ENCODE measurements at places on chromosomes 16 and 17.

DNA sequence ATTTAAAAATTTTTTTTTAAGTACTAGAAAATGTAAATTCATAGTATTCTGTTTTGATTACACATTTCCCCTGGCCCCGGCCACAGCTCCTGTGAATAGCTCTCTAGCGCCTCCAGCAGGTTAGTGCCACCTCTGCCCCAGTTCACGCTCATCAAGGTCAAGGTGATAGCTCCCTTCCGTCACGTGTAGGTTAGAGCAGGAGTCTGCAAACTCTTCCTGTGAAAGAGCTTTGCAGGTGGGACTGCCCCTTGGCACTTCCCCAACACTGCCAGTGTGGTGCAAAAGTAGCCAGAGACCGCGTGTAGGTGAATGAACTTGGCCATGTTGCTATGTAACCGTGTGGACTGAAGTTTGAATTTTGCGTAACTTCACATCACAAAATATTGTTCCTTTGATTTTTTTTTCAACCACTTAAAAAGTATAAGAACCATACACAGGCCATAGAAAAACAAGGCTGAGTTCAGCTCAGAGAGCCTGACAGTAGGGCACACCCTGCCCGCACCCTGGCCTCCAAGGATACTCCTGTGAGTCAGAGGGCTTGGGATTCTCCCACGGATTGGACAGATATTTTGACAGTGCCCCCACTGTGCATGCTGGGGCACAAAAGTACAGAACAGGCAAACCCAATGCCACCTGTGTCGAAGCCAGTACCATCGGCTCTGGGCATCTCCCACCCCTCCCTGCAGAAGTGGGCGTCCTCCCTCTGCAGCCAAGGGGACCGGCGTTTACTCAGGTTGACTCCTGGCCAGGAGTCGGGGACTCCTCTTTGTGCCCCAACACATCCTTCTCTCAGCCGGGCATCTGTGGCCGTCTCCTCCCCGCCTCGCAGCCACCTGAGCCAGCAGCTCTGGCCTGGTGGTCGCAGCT is 92.0 kb upstream of the CHMP6 start:
- no peak for DNase-seq

DNA sequence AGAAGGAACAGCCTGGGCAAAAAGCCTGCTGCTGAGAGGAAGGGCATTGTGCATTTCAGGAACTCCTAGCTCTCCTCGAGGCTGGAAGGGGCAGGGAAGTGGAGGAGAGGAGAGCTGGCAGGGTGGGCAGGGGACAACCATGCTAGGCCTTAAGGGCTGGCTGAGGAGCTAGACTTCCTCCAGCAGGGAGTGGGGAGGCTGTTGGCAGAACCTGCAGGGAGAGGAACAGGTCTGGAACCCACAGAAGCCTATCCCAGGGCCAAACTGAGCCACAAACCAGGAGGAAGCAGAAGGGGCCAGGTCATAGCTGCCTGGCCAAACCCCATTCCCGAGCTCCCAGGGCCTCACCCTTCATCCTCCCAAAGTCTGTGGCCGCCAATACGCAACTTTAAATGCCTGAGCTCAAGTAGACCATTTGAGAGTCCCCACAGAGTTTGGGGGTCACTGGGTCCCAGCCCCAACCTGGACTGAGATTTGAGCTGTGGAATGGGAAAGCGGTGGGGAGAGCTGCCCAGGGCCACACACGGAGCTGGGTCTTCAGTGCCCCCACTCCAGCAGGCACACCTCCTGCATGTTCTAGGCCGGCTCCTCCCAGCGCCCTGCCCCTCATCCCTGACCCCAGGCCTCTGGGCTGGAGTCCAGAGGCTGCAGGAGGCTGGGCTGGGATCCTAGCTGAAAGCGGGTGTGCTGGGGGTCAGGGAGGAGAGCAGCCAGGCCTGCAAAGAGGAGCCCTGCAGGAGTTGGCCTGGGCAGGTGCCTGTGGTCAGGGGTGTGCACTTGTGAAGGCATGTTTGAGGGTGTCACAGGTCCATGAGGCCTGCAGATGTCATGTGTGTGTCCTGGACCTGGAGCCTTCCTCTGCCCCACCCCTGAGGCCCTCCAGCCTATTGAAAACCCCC is 4.5 kb downstream of the CDH5 start:
- no peak for DNase-seq

GRCh38 chr17:45060797-45061605 is at the start of gene NMT1:
Gene NMT1 (plus strand): TSS chr17:45061317. CDS start chr17:45061330, 13 bp downstream.
- peak; percentile 99 for DNase-seq

- DNase-seq: no peak
Measured at GRCh38 chr16:51523400-51523799, 372.3 kb upstream of the SALL1 start.

DNA sequence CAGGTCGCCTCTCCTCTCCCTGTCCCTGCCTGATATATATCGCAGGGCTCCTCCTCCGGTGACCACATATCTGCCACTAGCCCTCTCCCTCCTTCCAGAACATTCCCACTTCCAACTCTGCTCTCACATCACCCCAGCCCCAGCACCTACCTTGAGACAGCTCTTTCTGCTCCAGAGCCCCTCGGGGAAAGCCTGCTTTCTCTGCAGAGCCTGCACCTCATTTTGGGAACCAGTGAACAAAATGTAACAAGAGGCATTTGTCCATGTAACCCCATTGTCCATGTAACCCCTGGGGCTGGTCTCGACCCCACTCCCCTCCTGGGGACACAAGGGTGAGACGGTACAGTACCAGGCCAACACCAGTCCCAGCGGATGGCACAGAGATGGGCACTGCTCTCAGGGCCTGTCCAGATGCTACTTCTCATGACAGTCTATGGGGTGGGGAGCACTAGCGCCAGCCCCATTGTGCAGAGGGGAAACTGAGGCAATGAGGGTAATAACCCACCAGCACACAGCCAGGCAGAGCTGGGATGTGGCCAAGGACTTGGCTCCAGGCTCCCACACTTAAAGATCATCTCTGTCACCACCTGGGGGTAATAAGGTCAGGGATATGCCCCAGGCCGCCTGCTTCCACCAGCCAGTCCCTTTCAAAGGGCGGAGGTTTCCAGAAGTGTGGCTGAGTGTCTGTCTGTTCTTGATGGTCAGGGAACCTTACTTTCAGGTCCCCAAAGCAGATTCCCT is 42.9 kb downstream of the TBC1D16 start:
- DNase-seq: no peak

DNA sequence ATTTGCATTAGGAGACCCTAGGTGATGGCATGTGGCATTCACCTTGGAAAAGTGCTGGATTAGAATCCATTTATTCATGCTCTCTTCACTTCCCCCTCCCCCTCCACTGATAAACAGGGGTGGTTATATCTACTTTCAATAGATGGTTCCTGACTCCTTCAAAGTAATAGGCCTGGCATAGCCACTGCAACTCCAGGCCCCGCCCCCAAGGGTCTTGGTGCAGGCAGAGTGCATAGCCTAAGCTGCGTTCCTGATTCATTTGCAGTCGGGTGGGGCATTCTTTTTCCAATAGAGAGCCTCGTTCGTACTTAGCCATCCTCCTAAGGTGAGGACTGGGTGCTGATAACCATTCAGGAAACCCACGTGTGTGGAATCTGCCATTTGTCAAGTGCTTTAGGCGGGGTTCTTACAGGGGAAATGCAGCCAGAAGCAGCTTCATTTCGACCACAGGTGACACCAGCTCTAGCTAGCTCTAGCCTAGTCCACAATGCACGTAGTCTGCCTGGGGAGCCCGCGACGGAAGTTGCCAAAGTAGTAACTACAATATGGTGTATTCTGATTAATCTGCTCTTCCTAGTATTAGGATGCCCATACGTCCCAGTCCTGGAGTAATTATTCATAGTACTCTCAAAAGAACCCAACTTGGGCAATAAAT is 11.1 kb downstream of the UBE2O start:
- no peak for DNase-seq

Data from amygdala (tissue), 56 donors.